ENCODE measurements at places on chromosomes 2 and 18. TPM values are rescaled to one million over a fixed set of nuclear protein-coding genes. Genes with fewer than 3 reads are reported as not detected.

Gene EPB41L3
- 7.9 TPM for total RNA-seq

Gene RTP5
- not detected for total RNA-seq

Gene COMMD1
- total RNA-seq, result 58.6 TPM

Gene TMEM200C
- total RNA-seq, result 0.62 TPM

GRCh38 chr2:3356799-3357198 is 20.8 kb downstream of the EIPR1 start:
- DNase-seq, result no peak
- H3K36me3 ChIP-seq, result peaks cover 20% of the 10 kb centered on the region
- no peak overlapping the region for H3K27ac ChIP-seq
- H3K4me1 ChIP-seq, result peaks cover 4% of the 10 kb centered on the region
- H3K4me3 ChIP-seq, result no peak overlapping the region
- H3K27me3 ChIP-seq, result no peaks in the 10 kb centered on the region

DNA sequence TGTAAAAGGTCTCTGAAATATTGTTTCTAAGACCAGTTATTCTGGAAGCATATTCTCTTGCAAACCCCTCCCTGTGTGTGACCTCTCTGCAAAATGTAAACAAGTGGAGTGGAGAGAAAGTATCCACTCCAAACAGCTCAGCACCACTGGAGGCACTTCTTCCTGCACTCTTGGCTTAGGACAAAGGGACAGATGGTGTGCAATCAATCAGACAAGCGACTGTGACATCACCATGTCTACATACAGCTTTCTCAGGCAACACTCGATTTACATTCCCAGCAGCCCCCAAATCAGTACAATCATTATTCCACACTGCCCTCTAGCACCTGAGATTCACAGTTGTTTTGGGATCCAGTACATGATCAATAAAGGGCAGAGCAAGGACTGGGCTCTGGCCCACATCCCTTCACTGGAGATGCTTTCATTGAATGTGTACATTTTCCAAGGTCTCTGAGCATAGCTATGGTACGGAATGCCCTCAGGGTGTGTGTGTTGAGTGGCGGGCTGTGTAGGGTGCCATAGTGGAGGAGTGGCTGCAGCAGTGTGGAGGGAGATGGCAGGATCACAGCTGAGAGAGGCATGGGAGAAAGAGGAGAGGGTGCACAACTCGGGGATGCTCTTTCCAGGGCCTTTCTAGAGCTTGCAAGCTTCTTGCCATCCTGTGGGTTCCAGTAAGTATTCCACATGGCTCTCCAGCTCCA is 311.8 kb upstream of the ST6GAL2 start:
- no peak overlapping the region for H3K27ac ChIP-seq
- no peaks in the 10 kb centered on the region for H3K4me1 ChIP-seq

DNA sequence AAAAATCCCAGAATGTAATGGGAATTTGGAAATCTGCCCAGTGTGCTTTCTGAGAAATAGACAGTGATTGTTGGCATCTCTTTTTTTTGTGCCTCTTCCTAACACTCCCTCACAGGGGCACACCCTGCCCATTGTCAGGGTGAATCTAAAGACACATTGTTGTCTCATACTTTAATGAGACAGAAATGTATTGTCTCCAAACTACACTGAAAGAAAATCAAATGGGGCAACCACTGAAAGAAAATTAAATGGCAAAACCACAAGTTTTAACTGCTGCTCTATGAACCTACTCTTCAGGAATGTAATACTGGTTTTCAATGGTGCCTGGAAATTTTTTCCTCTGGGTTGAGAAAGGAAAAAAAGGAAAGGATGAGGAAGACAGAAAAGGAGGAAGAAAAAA is 43.2 kb upstream of the GLS start:
- no peak for DNase-seq
- no peak overlapping the region for H3K27ac ChIP-seq
- H3K36me3 ChIP-seq, result no peaks in the 10 kb centered on the region

DNA sequence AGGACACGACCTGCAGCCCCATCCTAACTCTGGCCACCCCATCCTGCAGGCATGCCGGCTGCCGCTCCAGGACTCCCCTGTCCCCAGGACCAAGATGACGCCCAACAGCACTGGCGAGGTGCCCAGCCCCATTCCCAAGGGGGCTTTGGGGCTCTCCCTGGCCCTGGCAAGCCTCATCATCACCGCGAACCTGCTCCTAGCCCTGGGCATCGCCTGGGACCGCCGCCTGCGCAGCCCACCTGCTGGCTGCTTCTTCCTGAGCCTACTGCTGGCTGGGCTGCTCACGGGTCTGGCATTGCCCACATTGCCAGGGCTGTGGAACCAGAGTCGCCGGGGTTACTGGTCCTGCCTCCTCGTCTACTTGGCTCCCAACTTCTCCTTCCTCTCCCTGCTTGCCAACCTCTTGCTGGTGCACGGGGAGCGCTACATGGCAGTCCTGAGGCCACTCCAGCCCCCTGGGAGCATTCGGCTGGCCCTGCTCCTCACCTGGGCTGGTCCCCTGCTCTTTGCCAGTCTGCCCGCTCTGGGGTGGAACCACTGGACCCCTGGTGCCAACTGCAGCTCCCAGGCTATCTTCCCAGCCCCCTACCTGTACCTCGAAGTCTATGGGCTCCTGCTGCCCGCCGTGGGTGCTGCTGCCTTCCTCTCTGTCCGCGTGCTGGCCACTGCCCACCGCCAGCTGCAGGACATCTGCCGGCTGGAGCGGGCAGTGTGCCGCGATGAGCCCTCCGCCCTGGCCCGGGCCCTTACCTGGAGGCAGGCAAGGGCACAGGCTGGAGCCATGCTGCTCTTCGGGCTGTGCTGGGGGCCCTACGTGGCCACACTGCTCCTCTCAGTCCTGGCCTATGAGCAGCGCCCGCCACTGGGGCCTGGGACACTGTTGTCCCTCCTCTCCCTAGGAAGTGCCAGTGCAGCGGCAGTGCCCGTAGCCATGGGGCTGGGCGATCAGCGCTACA is 2.1 kb downstream of the GPBAR1 start:
- H3K27me3 ChIP-seq, result no peaks in the 10 kb centered on the region
- H3K36me3 ChIP-seq, result no peaks in the 10 kb centered on the region
- no peak for DNase-seq
- peaks cover 58% of the 10 kb centered on the region for H3K4me1 ChIP-seq

GRCh38 chr18:79560042-79560860 is 119.4 kb upstream of the CTDP1 start:
- H3K4me1 ChIP-seq, result peaks cover 2% of the 10 kb centered on the region
- DNase-seq, result no peak

All from heart left ventricle (tissue), 16 donors.